ENCODE measurements at places on chromosomes 11 and 22.
A peak's percentile ranks its signal among the peaks of the same experiment; 100 is the strongest.

GRCh38 chr11:32890843-32891656 lies 1.6 kb upstream of the QSER1 start:
- DNase-seq, result no peak

- DNase-seq, result no peak
Observed at GRCh38 chr11:46391578-46392420, at the start of gene CHRM4. TSS of gene CHRM4 (minus strand) at chr11:46391776. CDS start at chr11:46386557, 5,219 bp downstream.

DNA sequence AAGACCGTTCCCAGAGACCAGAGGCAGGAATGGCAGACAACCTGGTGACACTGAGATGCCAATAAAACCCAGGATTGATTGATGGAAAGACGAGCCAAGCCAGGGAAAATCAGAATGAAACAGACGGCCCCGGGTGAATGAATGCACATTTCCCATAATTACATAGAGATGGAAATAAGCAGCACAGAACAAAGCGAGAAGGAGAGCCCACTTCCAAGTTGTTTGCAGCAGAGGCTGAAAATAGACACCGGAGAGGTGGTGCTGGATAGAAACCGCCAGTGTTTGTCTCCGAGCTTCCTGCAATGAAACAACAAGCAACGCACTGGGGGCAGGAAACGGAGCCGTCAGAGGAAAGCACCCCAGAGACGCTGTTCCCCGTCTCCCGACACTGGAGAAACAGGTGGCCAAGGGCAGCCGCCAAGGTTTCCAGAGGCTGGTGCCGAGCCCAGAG lies 406.8 kb downstream of the SHANK2 start:
- no peak for DNase-seq

- DNase-seq, result no peak
Observed at GRCh38 chr22:22349455-22349836, 104.9 kb downstream of the VPREB1 start.

DNA sequence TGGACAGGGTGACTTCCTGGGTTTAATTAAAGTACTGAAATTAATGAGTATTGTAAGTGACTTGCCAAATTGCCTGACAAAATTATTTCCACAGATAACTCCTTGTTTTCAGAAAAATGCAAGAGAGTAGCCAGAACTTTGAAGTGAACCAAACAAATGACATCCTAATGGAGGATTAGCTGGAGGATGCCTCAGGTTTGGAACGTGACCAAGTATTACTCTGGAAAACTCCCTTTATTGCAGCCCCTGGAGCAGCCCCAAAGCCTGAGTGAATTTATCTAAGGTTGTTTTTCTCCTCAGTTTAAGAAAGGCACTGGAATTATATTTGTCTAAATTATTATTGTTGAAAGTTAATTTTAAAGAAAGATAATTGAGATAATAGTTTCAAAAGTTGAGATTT lies 343.6 kb upstream of the MTNR1B start:
- DNase-seq, result no peak

GRCh38 chr22:35561796-35562526 lies 21.3 kb downstream of the RASD2 start:
- no peak for DNase-seq

- no peak for DNase-seq
Observed at GRCh38 chr11:20337526-20338154, 25.9 kb upstream of the HTATIP2 start.

DNA sequence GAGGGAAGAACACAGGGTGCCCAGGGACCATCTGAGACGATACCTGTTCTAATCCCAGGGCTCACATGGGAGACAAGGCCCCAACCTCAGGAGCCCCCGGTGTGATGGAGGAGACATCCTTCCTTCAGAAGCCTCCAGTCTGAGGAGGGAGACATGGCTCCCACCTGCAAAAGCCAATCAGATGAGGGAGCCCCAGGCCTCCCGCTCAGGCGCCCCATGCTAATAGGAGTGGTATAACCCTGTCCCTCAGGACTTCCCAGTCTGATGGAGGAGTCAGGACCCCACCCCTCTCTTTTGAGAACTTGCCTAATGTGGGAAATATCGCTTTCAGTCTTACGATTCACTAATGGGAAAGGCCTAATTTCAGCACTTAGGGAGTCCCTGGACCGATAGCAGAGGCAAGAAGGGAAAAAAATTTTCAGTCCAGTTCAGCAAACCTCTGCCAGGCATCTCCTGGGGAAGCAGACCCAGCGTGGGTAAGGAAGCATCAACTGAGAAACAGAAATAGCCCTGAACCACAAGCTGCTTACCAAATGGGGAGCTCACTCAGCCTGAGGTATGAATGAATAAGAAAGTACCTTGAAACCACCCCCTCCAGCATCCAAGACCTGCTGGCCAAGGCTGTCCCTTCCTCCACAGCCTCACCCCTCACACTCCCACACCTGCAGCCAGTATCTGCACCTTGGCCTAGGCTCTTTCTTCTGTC lies 5.9 kb downstream of the ARRB1 start:
- DNase-seq, result no peak

- no peak for DNase-seq
Observed at GRCh38 chr11:17387254-17387653, 1.2 kb downstream of the KCNJ11 start.

DNA sequence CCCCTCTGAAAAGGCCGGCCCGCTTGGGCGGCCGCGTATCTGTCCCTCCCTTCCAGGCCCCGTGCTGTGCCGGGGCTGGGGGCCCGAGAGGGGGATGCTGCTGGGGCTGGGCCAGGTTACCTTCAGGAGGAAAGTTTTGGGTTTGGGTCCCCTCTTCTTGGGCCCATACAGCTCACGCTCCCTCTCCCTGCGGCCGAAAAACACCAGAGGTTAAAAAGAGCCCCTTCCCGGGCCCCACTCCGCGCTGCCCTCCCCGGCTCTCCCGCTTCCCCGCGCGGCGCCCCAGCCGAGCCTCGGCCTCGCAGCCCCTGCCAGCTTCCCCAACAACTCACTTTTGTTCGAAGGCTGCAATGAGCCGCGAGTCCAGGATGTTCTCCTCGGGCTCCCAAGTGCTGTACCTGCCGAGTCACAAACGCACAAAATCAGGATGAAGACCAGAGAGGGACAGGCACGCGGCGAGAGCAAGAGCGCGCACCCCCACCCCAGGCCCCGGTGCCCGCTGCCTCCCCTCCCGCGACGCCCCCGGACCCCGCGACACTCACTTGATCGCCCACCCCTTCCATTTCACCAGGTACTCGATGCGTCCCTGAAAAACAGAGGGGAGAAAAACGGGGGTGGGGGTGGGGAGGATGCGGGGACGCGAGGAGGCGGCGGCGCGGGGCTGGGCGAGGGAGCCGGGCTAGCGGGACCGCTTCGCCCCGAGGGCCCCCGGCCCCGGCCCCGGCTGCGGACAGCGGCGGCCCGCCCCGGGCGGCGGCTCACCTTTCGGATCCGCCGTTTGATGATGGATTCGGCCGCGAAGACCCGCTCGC lies 450 bp downstream of the CBX6 start:
- DNase-seq, result no peak

DNA sequence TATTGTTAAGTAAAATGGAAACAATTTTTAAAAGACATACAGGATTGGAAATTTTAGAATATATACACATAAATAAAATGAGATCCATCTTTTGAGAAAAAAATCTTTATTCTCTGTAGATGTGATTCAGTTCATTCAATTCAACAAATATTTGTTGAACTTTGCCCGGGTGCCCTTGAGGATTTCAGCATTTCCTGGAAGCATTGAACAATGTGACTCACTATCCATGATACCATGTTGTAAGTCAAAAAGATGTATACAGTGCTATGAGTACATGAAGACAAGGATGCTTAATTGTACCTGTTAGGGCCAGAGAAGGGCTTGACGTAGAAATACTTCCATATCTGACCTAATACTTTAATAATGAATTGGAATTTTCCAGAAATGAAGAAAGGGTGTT lies 353.7 kb downstream of the METTL15 start:
- DNase-seq, result no peak

- no peak for DNase-seq
Observed at GRCh38 chr11:119029340-119030028, 1.2 kb downstream of the SLC37A4 start.

GRCh38 chr11:35275786-35276170 lies 136.8 kb downstream of the CD44 start:
- no peak for DNase-seq

DNA sequence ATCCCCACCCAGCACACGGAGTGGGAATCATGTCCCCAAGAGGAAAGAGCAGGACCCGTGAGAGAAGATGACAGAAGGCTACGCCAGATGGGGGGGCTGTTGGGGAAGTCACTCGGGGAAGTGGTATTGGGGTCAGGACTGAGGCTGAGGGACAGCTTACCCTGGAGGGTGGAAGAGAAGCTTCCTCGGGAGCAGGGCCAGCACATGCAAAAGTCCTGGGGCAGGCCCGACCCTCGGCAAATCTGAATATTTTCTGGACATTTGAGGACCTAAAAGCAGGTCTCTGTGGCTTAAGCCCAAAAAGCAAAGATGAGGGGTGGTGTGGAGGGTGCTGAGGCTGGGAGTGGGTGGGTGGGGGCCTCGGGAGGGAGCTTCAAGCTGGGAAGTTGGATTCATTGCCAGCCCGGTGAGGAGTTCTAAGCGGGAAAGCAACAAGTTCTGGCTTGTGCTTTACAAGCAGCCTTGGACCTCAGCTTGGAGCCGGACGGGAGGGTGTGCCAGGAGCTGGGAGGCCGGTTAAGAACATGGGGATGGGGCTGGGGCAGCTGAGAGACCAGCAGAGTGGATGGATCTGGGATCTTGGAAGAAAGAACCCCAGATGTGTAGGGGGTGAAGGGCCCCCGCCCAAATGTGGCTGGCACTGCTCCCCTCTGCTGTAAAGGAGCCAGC lies 34.9 kb downstream of the GRAMD4 start:
- DNase-seq, result no peak

- DNase-seq, result no peak
Observed at GRCh38 chr22:30902496-30903357, 65.8 kb downstream of the MORC2 start.

- DNase-seq, result no peak
Observed at GRCh38 chr11:45494738-45495137, 170.7 kb downstream of the CHST1 start.

DNA sequence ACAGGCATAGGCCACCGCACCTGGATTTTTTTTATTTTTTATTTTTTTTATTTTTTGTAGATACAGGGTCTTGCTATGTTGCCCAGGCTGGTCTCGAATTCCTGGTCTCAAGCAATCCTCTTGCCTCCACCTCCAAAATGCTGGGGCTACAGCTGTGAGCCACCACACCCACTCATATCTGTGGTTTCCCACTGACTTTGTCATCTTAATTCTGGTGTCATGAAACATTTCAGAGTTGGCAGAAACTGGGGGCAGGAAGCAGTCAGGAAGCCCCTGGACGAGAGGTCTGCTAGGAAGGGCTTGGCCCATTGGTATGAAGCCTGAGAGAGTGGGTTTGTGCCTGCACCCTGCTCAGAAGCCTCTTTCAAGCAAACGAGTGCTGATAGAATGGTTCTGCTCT lies 49.1 kb downstream of the COMMD9 start:
- DNase-seq, result no peak

- no peak for DNase-seq
Observed at GRCh38 chr11:80086496-80087055, 645.7 kb upstream of the TENM4 start.

DNA sequence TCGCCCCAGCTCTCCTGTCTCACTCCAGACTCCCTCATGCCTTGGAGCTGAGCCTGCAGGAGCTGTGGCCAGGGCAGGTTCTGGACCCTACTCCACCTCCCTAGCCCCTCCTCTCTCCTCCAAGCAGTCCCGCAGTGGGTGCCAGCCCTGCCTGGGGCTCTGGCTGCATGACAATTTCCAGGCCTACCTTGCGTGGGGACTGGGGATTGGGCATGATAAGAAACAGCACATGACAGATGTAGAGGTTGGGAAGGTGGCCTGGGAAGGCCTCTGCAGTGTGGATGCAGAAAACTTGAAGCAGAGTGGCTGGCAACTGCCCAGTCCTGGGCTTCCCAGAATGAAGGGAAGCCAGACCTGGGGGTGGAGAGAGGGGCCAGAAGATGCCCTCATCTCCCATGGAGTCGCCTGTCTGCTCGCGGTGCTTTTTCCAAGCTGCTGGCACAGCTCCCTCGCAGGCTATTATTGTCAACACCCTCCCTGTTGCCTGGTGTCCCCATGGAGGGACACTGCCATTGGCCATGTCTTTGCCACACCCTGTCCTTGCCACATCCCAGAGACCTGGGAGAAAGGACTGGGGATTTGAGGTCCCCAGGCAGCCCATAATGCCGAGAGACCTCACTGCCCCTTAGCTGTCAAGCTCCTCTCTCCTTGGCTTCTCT lies 48.9 kb upstream of the CDON start:
- no peak for DNase-seq

GRCh38 chr11:67174311-67174710 lies 55.2 kb downstream of the KDM2A start:
- DNase-seq, result no peak

DNA sequence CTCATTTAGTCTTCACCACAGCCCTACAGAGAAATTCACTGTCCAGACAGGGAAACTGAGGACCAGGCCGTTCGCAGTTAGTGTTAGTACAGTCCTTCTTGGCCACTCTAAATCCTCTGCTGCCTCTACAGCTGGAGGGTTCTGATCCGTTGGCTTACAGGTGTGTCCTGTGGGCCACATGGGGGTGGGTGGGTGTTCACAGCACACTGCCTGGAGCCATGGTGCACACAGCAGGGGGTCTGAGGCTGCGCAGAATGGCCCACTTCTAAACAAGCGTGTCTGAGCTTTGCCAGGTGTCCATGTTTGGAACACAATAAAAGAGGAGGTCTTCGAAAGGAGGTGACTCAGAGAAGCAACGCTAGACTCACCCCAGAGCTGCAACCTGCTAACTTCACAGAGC lies 249.0 kb downstream of the ST3GAL4 start:
- DNase-seq, result no peak

DNA sequence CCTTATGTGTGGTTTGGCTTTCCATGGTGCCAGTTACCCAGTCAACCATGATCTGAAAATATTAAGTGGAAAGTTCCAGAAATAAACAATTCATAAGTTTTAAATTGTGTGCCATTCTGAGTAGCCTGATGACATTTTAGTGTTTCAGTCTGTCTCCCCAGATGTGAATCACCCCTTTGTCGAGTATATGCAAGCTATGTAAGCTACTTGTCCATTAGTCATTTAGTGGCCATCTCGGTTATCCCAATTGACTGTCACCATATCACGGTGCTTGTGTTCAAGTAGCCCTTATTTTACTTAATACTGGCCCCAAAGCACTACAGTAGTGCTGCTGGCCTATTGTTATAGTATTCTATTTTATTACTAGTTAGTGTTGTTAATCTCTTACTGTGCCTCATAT lies 44.9 kb downstream of the ATG16L2 start:
- no peak for DNase-seq

GRCh38 chr22:45008751-45009605 lies 827 bp downstream of the PHF21B start:
- DNase-seq, result no peak

GRCh38 chr11:2531277-2531986 lies 86.6 kb downstream of the KCNQ1 start:
- peak; percentile 58 for DNase-seq

DNA sequence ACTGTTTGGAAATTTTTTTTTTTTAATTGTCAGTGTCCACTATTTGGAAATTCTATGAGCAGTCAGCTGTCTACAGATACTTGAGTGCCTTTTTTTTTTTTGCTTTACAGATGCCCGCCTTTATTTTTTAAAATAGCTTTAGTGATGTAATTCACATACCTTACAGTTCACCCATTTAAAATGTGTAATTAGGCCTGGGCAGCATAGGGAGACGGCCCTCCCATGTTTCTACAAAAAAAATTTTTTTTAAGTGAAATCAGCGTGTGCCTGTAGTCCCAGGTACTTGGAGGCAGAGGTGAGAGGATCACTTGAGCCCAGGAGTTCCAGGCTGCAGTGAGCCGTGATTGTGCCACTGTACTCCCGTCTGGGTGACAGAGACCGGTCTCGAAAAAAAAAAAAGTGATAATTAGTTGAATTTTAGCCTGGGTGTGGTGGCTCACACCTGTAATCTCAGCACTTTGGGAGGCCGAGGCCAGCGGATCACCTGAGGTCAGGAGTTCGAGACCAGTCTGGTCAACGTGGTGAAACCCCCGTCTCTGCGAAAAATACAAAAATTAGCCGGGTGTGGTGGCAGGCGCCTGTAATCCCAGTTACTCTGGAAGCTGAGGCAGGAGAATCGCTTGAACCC lies 1.5 kb downstream of the ZNF143 start:
- no peak for DNase-seq
